ENCODE measurements at places on chromosomes 2 and 18. TPM values are rescaled to one million over a fixed set of nuclear protein-coding genes. Genes with fewer than 3 reads are reported as not detected.

GRCh38 chr2:48673581-48673980 is 55.9 kb downstream of the GTF2A1L start:
- H3K4me3 ChIP-seq, result no peak overlapping the region
- no peaks in the 10 kb centered on the region for H3K36me3 ChIP-seq
- H3K4me1 ChIP-seq, result no peaks in the 10 kb centered on the region
- no peaks in the 10 kb centered on the region for H3K27me3 ChIP-seq
- no peak overlapping the region for H3K27ac ChIP-seq

DNA sequence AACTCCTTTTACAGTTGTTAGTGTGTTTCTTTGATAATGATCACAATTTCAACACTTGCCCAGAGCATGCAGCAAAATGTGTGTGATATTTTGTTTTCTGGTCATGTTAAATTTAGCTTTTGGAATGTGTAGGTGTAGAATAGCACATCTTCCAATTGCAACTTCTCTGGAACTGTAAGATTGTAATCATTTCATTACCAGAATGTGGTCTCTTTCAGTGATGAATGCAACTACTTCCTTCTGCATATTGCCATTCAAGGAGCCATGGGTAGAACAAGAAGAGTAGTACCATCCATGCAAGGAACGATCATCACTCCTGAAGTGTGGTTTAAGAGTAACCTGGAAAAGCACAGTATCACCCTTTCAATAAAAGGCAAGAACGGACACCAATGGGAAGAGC is 548.8 kb upstream of the ZNF804A start:
- no peak for DNase-seq
- H3K4me3 ChIP-seq, result no peak overlapping the region
- H3K4me1 ChIP-seq, result no peaks in the 10 kb centered on the region
- no peaks in the 10 kb centered on the region for H3K27me3 ChIP-seq
- no peak overlapping the region for H3K27ac ChIP-seq

- no peaks in the 10 kb centered on the region for H3K27me3 ChIP-seq
- H3K4me3 ChIP-seq, result no peak overlapping the region
- H3K4me1 ChIP-seq, result peaks cover 12% of the 10 kb centered on the region
- H3K27ac ChIP-seq, result peak overlapping the region; percentile 4
Observed at GRCh38 chr2:64972876-64973275, 16.3 kb upstream of the SLC1A4 start.

GRCh38 chr2:182826496-182826895 is 39.9 kb downstream of the FRZB start:
- H3K4me3 ChIP-seq, result no peak overlapping the region
- no peak for DNase-seq
- no peak overlapping the region for H3K27ac ChIP-seq
- H3K36me3 ChIP-seq, result no peaks in the 10 kb centered on the region
- no peaks in the 10 kb centered on the region for H3K4me1 ChIP-seq

NT5C1B gene
- total RNA-seq, result not detected

- H3K36me3 ChIP-seq, result no peaks in the 10 kb centered on the region
- no peak for DNase-seq
- H3K27me3 ChIP-seq, result no peaks in the 10 kb centered on the region
- H3K27ac ChIP-seq, result no peak overlapping the region
- H3K4me3 ChIP-seq, result no peak overlapping the region
Observed at GRCh38 chr2:211434773-211435172, 878.4 kb downstream of the CPS1 start.

GRCh38 chr2:201403880-201404279 is 46.7 kb upstream of the FLACC1 start:
- H3K4me3 ChIP-seq, result no peak overlapping the region
- no peak overlapping the region for H3K27ac ChIP-seq
- no peaks in the 10 kb centered on the region for H3K27me3 ChIP-seq
- no peaks in the 10 kb centered on the region for H3K36me3 ChIP-seq
- DNase-seq, result no peak

KCNIP3 gene
- 5.8 TPM for total RNA-seq

- no peaks in the 10 kb centered on the region for H3K36me3 ChIP-seq
- DNase-seq, result no peak
- no peak overlapping the region for H3K27ac ChIP-seq
- no peaks in the 10 kb centered on the region for H3K4me1 ChIP-seq
- peaks cover 2% of the 10 kb centered on the region for H3K27me3 ChIP-seq
Observed at GRCh38 chr2:1997976-1998375, 253.7 kb upstream of the PXDN start.

DNA sequence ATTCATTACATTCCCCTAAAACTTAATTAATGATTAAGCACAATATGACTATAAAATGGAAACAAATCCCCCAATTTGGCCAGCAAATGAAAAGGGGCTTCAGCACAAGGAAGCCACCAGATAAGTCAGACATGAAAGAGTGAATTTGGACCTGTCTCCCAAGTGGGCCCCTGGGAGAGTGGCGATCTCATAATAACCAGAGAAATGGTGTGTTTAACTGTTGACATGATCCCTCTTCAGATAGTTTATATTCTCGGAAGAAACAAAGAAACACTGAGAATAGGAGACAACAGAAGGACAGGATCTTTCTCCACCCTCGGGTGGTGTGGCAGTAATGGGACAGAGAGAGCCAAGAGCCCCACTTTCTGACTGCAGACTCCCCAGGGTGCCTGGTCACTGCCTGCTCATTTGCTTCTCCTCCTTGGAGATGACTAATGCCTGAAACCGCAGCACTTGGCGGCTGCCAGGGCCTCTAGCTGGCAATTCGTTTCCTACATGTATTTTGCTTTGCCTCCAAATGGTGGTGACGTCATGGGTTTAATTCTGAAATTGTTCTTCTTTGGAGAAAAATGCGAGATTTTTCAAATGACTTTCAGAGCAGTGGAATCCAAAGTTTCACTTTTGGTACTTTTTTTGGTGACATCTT is 46.4 kb upstream of the SPP2 start:
- peaks cover 2% of the 10 kb centered on the region for H3K27me3 ChIP-seq
- no peaks in the 10 kb centered on the region for H3K4me1 ChIP-seq
- H3K4me3 ChIP-seq, result no peak overlapping the region
- no peak overlapping the region for H3K27ac ChIP-seq

GRCh38 chr18:77178559-77178958 is 46.0 kb upstream of the MBP start:
- H3K4me3 ChIP-seq, result no peak overlapping the region
- no peaks in the 10 kb centered on the region for H3K36me3 ChIP-seq
- peaks cover 6% of the 10 kb centered on the region for H3K4me1 ChIP-seq
- peak; percentile 77 for DNase-seq
